ENCODE measurements at places on chromosomes 3 and 15. TPM values are rescaled to one million over a fixed set of nuclear protein-coding genes. Genes with fewer than 3 reads are reported as not detected.

CCR9 gene
- total RNA-seq = 0.61 TPM

GOLGA8N gene
- total RNA-seq = 15.6 TPM

GRCh38 chr3:157327837-157328236 is 108.8 kb upstream of the PTX3 start:
- no peak for DNase-seq

- DNase-seq = no peak
Observed at GRCh38 chr15:66773129-66773873, 71.3 kb downstream of the SMAD6 start.

BCL2A1 gene
- 31.0 TPM for total RNA-seq

GRCh38 chr3:163935411-163935810 is 1142.9 kb downstream of the SI start:
- DNase-seq = no peak

GRCh38 chr15:27936164-27936563 is 163.0 kb downstream of the OCA2 start:
- DNase-seq = no peak

RTP1 gene
- not detected for total RNA-seq

MFSD1 gene
- total RNA-seq = 31.1 TPM

SAMMSON gene
- total RNA-seq = not detected

- no peak for DNase-seq
Observed at GRCh38 chr3:129291236-129291886, 12.7 kb downstream of the HMCES start.
